ENCODE measurements at places on chromosomes 11 and 22.

DNA sequence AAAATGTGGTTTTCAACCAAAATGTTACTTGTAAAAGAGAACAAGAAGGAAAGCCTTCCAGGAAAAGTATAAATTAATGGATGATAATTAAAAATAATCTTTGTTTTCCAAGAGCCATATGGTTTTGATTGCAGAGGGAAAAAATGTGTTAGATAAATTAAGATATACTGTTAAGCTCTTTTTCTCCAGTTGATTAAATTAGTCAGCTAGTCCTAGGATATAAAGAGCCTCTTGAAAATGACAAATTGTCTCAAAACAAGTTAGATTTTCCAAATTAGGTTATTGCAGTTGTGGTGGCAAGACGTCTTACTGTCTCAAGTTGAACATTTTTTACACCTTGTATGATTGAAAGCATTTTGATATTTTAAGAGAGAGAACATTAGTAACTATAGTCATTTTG, 110.9 kb downstream of the DYNC2H1 start:
- DNase-seq, result no peak

DNA sequence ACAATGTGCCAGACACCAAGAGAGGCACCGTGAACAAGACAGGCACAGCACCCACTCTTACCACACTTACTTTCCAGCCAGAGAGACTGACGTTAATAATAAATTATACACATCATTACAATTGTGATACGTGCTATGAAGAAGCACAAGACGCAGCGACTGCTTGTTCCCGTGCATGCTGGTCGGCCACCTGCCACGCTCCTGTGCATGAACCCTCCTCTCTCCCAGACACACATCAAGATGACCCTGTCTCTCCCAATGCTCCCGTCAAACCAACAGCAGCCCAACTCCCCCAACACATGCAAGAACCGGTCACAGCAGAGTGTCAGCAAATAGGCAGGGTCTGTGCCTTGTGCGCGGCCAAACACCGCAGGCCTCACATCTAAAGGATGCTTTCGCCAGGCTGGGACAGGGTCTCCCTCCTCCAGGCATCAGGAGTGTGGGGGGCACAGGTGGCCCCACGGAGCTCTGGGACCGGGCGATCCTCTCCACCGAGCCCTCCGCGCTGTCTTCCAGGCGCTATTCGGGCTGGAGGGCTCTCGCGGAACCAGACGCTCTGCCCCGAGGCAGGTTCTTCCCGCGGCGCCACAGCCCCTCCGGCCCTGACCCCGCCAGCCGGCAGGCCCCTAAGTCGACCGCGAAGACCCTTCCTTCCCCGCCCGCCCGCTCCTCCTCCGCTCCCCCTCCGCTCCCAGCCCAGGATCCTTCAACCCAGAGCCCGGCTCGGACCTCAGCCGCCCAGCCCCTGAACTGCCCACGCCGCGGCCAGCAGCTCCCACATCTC, 533 bp downstream of the SERGEF start:
- DNase-seq, result no peak

DNA sequence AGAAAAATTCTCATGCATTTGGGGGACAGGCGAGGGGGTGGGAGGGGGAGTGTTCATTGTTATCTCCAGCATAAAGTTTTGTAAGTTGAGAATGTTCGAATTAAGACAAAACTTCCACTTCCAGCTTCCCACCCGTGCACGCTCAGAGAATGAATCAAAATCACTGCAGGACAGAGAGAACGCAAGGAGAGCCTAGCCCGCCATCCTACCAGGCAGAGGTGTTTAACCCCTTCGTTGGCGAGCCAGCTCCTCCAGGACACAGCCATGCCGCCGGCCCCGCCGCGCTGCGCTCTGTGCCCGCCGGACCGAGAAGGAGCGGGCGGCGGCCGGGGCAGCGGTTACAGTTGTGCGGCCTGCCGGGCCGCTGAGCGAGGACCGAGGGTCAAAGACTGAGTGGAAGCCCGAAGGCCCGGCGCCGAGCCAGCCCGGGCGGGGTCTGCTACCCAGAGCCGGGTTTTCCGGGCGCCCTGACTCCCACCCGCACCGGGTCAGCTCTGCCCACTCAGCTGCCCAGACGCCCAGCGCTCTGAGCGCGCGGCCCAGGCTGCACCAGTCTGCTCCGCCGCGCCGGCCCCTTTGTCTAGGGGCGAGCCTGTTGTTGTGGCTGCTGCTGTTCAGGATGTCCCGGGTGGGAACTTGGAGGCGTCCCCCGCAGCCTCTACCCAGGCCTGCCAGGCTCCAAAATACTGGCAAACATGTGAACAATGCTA, at the start of gene NOX4:
Gene NOX4 (minus strand): TSS at position 395 of the 710 bp plus-strand sequence. CDS start 129 bp downstream, at position 266.
- peak; percentile 3 for DNase-seq

DNA sequence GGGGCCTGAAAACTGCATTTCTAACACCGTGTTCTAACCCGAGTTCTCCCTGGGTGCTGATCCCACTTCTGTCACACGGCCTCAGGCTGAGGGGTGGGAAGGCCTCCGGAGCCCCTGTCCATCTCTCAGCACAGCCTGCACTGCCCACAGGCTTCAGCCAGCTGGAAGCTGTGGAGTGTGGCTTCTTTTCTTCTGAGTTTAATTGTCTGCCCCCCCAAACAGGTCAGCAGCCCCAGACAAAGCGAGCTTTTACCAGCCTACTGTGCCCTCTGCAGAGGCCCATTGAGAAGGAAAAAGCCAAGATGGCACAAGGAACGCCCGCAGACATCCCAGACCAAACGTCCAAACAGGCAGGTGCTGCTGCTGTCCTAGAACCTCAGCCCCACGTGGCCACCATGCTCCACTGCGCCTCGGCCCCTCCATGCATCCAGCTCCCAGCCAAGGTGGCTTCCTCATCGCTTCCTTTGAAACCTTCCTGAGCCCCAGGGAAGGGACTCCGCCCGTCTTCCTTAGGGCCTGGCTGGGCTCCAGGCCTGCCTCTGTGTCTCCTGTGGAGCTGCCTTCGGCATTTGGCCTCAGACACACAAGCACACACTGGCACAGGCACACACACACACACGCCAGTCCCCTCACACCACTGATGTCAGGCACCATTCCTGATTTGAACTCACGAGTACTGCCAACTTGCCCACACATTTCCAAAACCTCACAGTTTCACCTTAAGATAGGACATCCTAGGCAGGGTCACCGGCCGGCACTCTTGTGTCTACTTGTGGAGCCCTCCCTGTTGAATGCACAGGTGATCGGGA, 1.7 kb downstream of the MOB2 start:
- DNase-seq, result no peak

GRCh38 chr11:66119348-66120133, 49.5 kb downstream of the PACS1 start:
- peak; percentile 64 for DNase-seq

GRCh38 chr11:6433998-6434660, 6.7 kb downstream of the HPX start:
- DNase-seq, result no peak

DNA sequence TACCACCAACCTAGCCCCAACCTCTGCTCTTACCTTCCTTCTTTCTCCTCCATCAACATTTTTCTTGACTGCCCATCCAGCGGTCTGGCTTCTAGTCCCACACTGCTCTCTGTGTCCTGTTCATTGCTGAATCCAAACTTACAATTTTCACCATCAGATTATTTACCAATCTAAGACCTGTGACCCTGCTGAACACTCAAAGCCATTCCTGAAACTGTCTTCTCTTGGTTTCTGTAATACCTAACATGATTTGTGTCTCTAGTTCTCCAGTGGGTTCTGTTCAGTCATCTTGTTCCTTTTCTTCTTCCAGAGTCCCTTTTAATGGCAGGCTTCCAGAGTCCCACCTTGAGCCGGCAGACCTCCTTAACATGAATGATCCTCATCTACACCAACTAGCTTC, 24.1 kb downstream of the RRAS2 start:
- no peak for DNase-seq

- peak; percentile 81 for DNase-seq
Measured at GRCh38 chr11:88535916-88536547, 198.5 kb upstream of the CTSC start.

GRCh38 chr22:42948294-42948693, 66.7 kb downstream of the PACSIN2 start:
- no peak for DNase-seq

DNA sequence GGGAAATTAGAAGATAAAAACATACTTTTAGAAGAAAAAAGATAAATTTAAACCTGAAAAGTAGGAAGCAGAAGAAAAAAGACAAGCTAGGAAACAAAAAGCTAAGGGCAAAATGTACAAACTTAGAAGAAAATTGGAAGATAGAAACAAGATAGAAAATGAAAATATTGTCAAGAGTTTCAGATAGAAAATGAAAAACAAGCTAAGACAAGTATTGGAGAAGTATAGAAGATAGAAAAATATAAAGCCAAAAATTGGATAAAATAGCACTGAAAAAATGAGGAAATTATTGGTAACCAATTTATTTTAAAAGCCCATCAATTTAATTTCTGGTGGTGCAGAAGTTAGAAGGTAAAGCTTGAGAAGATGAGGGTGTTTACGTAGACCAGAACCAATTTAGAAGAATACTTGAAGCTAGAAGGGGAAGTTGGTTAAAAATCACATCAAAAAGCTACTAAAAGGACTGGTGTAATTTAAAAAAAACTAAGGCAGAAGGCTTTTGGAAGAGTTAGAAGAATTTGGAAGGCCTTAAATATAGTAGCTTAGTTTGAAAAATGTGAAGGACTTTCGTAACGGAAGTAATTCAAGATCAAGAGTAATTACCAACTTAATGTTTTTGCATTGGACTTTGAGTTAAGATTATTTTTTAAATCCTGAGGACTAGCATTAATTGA, 1.0 kb downstream of the MALAT1 start:
- no peak for DNase-seq

- no peak for DNase-seq
Measured at GRCh38 chr11:7657306-7658025, 15.8 kb downstream of the CYB5R2 start.

- DNase-seq, result no peak
Measured at GRCh38 chr22:25059438-25059837, 106.9 kb downstream of the KIAA1671 start.

DNA sequence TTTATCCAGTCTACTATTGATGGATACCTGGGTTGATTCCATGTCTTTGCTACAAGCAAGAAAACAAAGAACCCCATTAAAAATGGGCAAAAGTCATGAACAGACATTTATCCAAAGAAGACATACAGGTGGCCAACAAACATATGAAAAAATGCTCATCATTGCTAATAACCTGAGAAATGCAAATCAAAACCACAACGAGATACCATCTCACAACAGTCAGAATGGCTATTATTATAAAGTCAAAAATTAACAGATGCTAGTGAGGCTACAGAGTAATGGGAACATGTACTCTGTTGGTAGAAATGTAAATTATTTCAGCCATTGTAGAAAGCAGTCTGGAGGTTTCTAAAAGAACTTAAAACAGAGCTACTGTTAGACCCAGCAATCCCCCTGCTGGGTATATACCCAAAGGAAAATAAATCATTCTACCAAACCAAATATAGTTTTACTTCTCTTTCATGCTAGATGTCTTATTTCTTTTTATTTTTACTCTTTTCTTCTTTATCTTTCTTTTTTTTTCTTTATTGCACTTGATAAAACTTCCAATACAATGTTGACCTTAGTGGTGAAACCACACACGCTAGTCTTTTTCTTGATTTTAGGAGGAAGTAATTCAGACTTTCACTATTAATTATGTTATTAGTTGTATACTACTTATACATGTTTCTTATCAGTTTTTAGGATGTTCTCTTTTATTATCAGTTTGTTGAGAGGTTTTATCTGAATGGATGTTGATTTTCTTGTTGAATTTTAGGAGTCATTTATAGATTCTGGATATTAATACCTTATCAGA, 14.3 kb downstream of the TRIM22 start:
- DNase-seq, result no peak

DNA sequence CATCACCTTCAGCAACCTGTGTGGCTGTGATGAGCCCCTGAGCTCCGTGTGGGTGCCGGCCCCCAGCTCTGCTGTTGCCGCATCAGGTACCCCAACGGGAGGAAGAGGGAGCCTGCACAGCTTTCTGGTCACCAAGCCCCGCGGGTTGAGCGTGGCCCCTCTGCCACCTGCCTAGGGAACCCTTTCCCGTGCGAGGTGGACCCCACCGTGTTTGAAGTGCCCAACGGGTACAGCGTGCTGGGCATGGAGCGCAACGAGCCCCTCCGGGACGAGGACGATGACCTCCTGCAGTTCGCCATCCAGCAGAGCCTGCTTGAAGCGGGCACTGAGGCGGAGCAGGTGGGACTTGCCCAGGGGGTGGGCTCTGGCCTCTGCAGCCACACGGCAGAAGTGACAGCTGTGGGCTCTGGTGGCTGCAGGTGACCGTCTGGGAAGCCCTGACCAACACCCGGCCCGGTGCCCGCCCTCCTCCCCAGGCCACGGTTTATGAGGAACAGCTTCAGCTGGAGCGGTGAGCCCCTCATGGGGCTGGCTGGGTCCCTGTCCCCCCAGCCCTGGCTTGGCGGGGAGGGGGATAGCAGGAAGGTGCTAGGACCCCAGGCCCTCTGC, 1.9 kb upstream of the SSH3 start:
- DNase-seq, result no peak

DNA sequence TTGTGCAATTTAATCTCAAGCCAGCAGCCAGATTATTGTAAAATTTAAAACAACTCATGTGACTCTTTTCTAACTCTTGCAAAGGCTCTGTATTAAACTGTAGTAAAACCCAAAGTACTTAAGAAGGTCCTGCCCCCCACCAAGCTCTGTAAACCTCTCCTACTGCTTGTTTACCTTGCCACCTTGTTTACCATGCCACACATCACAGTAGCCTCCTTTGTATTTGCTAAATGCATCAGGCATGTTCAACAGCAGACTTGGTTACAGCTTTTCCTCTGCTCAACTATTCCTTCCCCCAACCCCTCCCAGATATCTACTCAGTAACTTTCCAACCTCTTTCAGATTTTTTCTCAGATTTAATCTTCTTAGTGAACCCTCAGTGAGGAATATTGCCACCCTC, 861.6 kb downstream of the METTL15 start:
- no peak for DNase-seq
